Kidney glomerular epithelial cell (primary cell): ENCODE measurements at places on chromosomes 3 and 15.

DNA sequence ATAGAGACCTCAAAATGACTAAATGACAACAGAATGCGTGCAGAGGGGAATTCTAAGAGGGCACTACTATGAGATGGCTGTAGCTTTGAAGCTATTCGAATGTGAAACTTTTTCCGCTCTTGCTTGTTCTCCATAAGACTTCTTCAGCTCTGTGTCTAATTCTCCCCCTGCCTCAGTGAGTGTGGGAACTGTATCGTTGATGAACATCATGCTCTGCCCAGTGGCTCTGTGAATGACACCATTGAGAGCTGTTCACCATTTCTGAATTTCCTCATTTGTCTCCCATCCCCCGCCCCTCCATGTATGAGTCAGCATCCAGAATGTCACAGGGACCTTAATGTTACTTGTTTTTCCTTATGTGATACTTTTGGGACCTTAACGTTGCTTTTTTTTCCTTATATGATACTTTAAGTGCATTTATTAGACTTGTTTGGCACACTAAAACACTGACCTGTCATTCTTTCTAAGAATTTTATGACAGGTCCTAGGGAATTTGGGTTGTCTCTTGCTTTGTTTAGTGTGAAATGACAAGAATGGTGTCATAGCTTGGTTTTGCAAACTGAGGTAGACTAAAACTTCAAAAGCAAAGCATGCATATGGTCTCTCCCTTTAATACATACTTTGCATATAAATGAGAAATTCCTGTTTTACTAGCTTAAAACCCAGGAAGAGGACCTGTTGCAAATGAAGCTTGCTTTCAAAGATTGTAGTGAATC, 99.6 kb downstream of the FNDC3B start:
- peak; percentile 15 for DNase-seq

DNA sequence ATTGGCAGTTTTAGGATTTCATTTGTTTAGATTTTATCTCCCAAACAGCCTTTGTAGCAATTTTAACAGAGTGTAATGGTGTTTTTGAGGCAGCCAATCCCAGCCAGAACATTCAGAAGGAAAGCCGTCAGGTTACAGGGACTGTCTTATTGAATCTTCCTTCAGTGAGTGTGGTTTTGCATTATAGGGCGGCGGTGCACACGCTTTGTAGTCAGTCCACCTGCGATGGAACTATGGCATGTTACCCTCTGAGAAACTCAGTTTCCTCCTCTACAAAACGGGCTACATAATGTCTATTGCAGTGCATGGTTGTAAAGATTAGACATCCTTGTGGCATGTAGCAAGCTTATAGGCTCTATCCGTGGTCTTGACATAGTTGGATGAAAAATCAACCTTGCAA, 1.0 kb downstream of the LRRC28 start:
- no peak for DNase-seq

DNA sequence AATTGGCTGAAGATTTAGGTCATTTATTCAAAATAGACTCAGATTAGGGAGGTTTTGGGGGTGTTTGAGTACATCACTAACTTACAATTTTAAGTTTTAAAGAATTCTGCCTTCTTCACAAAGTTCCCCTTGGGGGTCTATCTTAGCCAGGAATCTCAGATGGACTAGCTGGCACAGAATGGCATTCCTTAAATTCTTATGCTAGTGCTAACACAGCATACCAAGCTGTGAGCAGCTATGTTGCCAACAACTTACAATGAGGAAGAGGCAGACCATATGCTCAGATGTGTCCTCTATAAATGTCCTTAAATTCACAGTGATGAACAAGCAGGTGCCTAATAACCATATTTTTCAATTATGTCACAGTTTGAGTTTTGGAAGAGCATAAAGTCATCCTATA, 60.9 kb upstream of the NPHP3 start:
- peak; percentile 47 for DNase-seq

- DNase-seq, result no peak
These were observed 25.6 kb downstream of the ACAN start for GRCh38 chr15:88828791-88829190.

- DNase-seq, result peak; percentile 9
These were observed 12.4 kb downstream of the CIB1 start for GRCh38 chr15:90221246-90221900.

GRCh38 chr3:120855665-120856437, 52.2 kb upstream of the STXBP5L start:
- DNase-seq, result peak; percentile 65

- DNase-seq, result no peak
These were observed 729.6 kb downstream of the NLGN1 start for GRCh38 chr3:174126990-174127758.
